Glomerular endothelial cell (primary cell): ENCODE measurements at places on chromosomes 3 and 15. TPM values are rescaled to one million over a fixed set of nuclear protein-coding genes. Genes with fewer than 3 reads are reported as not detected.

- DNase-seq, result no peak
Observed at GRCh38 chr3:133757701-133758567, 11.7 kb downstream of the TF start.

DNA sequence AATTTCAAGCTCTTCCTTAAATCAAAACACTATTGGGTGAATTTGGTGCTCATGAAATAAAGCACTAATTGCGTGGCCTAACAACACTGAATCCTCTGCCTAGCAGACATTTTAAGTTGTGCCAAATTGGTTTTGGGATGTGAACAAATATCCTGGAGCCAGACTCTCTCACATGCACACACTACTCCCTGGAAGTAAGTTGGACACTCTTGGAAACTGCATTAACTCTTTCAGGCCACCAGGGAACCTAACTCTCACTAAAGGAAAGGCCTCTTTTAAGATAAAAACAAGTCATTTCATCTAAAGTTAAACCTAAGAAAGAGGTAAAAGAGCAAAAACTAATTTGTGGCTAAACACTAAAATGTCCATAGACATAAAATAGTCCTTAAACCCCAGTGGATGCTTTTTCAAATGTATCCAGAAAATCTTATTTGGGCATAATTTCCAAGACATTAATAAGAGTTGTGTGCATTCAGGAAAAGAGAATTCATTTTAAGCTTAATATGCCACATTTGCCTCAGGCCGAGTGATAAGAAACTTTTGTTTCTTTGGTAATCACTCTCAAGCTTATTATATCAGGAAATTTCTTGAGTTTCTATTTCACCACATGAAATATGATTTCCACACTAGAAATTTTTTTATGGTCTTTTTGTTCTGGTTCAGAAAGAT, 61.8 kb downstream of the ZBTB20 start:
- DNase-seq, result no peak

The MAP1A gene
- total RNA-seq, result 9.4 and 10.8 TPM in 2 replicates

The FGD5 gene
- 72.1 and 109 TPM in 2 replicates for total RNA-seq

- no peak for DNase-seq
Observed at GRCh38 chr3:9119331-9119730, 130.1 kb downstream of the SRGAP3 start.

DNA sequence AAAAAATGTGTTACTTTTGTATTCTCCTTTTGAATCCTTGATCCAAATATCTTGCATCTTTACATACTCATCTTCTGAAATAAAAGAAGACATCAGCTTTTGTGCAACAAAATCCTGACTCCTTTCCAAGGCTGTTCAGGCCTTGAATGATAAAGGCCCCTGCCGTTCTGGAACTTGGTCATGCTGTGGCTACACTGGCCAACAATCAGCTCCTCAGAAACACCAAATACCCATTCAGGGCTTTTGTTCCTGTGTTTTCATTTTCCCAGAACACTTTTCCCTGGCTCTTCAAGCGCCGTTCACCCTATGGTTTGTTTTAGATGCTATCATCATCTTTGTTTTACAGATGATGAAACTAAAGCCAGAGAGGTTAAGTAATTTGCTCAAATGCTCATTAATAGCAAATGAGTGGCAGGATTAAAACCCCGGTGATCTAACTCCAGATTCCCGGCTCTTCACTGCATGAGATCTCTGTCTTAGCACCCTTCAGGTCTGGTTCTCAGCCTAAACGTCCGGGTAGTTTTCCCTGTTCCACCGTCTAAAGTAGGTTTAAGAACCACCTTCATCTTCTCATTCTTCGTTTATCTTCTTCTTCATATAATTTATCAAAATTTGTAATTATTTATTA, 58.3 kb downstream of the EPHA3 start:
- no peak for DNase-seq

GRCh38 chr3:137259089-137259488, 301.3 kb downstream of the IL20RB start:
- no peak for DNase-seq

DNA sequence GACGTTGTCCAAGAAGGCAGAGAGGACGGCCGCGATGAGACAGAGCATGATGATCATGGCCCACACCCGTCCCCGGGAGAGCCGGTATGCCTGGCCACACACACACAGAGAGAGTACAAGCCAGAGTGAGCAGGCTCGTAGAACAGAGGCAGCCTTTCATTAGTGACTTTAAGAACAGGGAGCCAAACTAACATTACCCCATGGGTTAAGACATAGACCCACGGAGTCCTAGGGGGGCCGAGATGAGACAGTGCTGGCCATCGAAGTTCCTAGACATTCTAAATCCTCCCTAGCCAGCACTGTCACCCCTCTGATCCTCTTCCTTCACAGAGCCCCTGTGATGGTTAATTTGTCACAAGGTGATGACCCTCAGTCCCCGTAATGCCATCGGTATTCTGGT, 114.0 kb downstream of the OCA2 start:
- no peak for DNase-seq

The FAM98B gene
- total RNA-seq, result 8.2 and 9.0 TPM in 2 replicates

The NRG4 gene
- not detected in 2 replicates for total RNA-seq

DNA sequence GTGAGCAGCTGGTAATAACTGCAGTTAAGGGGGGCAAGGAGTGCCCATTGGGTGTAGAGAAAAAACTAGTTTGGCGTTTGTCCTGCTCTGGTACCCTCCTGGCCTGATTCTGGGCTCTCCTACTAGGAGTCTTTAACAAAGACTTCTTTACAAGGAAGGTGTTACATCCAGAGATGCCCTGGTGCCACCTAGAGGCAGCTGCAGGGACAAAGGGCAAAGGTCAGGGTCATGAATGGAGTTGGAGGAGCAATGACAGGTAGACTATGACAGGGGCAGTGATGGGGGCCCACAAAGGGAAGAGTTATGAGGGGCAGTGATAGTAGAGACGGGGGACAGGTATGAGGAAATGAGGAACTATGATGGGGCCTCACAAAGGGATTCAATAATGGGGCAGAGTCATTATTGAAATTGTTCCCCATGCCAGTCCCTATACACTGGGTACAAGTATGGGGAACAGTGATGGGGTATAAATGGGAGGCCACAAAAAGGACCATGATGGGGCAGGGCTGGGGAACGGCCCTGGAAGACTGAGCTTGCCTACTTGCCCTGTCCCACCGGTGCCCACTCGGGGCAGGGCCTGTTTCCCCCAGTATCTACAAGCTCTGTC, 7.9 kb downstream of the CCDC71 start:
- DNase-seq, result no peak

- no peak for DNase-seq
Observed at GRCh38 chr3:181710345-181711291, 1.1 kb upstream of the SOX2 start.

GRCh38 chr3:25711090-25711489, 46.4 kb upstream of the TOP2B start:
- DNase-seq, result no peak

DNA sequence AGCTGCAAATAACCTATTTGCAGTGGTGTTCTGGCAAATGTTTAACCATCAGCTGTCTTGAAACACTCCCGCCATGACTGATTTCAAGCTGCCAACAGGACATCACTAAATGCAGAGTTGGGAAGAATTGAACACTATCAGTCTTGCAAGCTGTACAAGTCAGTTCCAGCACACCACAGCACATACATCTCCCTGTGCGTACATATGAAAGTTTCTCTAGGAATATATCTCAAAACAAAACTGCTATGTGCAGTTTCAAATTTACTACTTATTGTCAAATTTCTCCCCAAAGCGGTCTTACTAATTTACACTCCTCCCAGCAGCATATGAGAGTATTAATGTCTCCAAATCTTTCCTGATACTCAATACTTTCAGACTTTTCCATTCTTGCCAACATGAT, 30.4 kb upstream of the CORO2B start:
- DNase-seq, result no peak

The ZNF774 gene
- total RNA-seq, result 1.3 and 1.6 TPM in 2 replicates

The FHIT gene
- total RNA-seq, result 0.48 and 8.1 TPM in 2 replicates

- DNase-seq, result no peak
Observed at GRCh38 chr15:99963976-99964375, 230.7 kb upstream of the LYSMD4 start.

- DNase-seq, result no peak
Observed at GRCh38 chr3:136162322-136162721, 33.8 kb downstream of the MSL2 start.

DNA sequence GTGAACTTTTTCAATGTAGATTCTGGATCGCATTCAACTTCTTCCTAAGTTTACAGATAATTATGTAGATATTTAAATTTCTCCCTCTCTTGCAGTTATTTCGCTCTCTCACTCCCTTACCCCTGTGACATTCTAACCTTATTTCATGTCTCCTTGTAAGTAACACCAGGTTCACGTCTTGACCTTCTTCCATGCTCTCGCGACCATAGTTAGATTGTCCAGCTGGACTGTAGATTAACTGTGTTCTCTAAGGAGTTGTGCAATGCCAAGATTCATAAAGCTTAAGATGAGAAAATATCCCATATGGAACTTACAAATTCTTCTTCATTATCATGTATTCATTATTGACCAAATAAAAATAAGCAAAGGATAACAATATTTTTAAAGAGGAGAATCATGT, 430.5 kb downstream of the GABRG3 start:
- DNase-seq, result no peak

GRCh38 chr3:79019137-79019923, 748.5 kb downstream of the ROBO1 start:
- DNase-seq, result peak; percentile 60

The FAM107A gene
- total RNA-seq, result 48.2 and 74.4 TPM in 2 replicates

DNA sequence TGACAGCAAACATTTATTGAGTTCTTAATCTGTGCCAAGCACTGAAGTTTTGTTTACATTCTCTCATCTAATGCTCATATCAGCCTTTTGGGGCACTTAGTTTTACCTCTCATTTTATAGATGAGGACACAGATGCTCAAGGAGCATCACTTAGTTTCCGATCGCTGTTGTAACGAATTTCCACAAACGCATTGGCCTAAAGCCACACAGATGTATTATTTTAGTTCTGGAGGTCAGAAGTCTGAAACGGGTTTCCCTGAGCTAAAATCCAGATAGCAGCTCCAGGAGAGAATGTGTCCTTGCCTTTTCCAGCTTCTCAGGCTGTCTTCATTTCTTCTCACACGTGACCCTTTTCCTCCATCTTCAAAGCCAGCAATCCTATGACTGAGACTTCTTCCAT, 11.1 kb downstream of the SEMA6D start:
- DNase-seq, result no peak

The MORF4L1 gene
- total RNA-seq, result 299 and 302 TPM in 2 replicates

GRCh38 chr3:56593455-56594158, 36.6 kb downstream of the CCDC66 start:
- DNase-seq, result no peak

- DNase-seq, result no peak
Observed at GRCh38 chr3:169041677-169042171, 621.8 kb downstream of the MECOM start.
